CD4-positive, alpha-beta T cell treated with Interferon gamma for 1 hour (primary cell): ENCODE measurements at places on chromosomes 1 and 21.

GRCh38 chr1:10680487-10680886 lies 116.0 kb downstream of the CASZ1 start:
- no peak for DNase-seq

GRCh38 chr1:246099570-246099969 lies 407.5 kb downstream of the SMYD3 start:
- DNase-seq = no peak

DNA sequence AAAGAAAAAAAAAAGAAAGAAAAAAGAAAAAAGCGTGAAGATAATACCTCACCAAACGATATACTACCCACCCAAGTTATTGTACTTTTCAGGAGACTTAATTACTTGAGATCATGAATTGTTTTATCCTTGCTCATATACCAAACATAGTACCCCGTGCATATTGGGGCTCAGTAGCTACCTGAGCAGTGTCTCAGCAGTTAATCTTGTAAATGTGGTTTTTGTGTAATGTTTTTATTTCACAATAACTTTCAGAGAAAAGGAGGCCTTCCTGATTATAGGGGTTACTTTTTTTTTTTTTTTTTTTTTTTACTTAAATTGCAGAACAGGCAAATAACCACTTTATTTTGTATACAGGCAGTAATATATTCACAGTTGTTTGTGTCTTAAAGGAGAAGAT lies 80.3 kb downstream of the OSBPL9 start:
- no peak for DNase-seq

- no peak for DNase-seq
These were observed 37.8 kb downstream of the GABPB2 start for GRCh38 chr1:151108331-151108730.

GRCh38 chr1:43232482-43232881 lies 37.3 kb upstream of the TMEM125 start:
- DNase-seq = no peak

DNA sequence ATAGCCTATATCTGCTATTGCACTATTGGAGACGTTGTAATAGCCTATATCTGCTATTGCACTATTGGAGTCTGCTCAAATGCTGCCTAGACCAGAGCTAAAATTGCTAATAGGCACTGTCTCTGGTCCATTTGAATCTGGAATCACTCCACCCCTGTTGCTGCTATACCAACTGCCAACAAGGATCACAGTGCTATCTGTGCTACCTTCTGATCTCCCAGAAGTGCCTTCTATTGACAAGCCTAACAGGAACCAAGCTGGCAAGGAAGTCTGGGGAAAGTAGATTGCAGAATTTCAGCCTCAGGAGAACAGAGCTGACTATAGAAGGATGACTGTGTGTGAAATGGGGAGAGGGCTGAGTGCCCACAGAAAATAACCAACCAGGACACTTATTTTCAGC lies 15.9 kb downstream of the RWDD3 start:
- no peak for DNase-seq

- no peak for DNase-seq
These were observed 30.1 kb downstream of the SGIP1 start for GRCh38 chr1:66563941-66564630.

DNA sequence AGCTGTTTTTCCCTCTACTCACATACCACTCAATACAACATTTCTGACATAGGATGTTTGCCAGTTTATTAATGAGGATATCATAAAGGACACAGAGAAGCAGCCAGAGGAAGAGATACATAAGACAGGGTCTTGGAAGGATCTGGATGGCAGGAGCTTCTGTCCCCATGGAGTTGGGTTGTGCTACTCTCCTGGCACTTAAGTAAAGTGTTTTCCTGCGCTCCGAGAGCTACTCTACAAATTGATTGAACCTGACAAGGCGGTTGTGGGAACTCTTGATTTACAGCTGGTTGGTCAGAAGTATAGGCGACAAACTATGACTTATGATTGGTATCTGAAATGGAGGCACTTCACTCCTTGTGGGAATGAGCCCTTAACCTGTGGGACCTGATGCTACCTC lies 208.8 kb downstream of the HMCN1 start:
- no peak for DNase-seq

DNA sequence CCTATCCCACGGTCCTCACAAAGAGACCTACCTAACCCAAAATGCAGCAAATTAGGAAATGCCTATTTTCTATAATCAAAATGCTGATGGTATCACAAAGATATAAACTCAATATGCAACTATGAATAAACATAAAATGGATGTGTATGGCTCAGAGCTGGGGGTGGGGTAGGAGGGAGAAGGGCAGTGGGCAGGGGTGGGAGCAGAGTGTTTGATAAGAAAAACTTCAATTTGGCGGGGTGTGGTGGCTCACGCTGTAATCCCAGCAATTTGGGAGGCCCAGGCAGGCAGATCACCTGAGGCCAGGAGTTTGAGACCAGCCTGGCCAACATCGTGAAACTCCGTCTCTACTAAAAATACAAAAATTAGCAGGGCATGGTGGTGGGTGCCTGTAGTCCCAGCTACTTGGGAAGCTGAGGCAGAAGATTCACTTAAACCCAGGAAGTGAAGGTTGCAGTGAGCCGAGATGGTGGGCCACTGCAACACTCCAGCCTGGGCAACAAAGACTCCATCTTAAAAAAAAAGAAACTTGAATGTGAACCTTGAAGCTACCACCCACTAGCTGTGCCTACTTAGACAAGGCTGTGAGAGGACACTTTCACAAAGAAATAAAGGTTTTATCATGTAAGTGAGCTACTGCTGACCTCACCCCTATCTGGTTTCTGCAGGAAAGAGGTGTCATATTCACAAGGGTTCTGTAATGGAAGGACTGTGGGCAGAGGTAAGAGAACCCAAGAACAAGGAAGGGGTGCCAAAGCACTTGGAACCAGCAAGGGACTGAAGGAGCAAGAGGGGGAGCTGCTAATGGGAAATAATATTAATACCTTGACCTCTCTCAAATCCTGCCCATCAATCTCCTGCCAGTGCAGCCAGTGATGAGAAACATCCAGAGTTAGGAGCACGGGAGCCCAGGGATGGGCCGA lies 53.0 kb downstream of the HLCS start:
- no peak for DNase-seq
